Fibroblast of mammary gland (primary cell): ENCODE measurements at places on chromosomes 6 and 20.

GRCh38 chr20:54208548-54209176, 775 bp downstream of the PFDN4 start:
- peak; percentile 68 for DNase-seq

DNA sequence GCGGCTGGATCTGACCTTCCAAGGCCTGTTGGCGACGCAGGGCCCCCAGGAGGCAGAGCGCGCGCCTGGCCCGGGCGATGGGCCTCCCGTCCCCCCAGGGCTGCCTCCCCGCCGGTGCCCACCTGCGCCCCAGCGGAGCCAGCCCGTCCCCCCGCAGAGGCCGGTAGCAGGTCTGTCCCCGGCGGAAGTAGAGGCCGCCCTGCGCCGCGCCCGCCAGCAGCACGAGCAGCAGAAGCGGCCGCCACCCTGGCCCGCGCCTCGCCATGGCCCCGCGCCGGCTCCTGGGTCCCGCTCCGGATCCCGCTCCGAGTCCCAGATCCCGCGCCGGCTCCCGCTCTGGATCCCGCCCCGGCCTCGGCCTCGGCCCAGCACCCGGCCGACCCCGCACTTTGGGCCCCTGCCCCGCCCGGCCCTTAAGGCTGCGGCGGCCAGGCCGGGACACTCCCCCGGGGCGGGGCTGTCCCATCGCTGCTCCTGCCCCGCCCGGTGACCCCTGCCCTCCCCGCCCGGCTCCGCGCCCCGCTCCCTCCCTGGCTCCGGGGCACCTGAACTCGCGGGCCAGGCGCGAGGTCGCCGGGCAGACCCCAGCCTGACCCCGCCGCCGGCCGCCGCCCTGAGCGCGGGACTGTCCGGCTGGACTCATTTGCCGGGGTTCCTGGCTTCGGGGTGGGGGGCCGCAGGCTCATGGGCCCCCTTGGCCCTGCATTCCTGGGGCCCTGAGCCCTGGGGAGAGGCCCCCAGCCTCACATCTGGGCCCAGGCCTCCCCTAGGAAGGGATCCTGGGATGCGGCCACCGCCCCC, at the start of gene CTSZ:
TSS of gene CTSZ (minus strand) at position 391 of the 801 bp plus-strand sequence. CDS start at position 265, 126 bp downstream.
- DNase-seq: peak; percentile 14

DNA sequence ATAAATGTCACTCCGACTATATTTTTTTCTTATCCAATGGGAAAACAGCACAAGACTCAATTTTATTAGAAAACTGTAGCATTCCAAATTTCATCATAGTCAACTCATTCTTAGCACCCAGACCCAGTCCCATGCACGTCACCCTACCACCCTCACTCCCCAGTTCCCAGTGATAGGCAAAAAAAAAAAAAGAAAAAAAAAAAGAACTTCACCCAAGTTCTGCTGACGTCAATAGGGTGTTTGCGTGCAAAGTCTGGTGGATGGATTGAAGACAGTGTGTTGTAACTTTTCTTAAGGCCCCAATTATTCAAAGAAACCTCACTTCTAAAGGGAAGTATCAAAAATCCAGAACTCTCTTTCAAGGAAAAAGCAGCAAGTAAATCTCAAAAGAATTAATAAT, 213.9 kb upstream of the PRDM1 start:
- no peak for DNase-seq

GRCh38 chr20:53092772-53093300, 120.7 kb downstream of the TSHZ2 start:
- no peak for DNase-seq

DNA sequence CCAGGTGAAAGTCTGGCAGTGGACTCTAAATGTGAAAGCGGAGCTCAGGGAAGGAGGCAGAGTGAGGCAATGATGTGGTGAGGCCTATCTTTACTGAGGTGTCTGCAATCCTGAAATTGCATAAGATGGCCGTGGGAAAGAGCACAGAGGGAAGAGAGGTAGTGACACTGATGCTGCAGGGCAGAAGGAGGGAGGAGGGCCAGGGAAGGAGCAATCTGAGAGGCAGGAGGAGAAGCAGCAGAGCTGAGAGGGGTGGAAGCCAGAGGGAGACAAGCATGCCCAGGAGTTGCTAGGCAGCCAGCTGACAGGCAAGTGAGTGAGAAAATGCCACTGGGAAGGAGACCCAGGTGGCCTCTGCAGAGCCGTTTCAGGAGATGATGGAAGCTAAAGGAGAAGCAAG, 97.4 kb upstream of the CNR1 start:
- DNase-seq: peak; percentile 32

GRCh38 chr6:157143171-157143889, 180.0 kb downstream of the TMEM242 start:
- peak; percentile 96 for DNase-seq

- DNase-seq: no peak
Measured at GRCh38 chr20:19318610-19319009, 106.2 kb downstream of the SLC24A3 start.

GRCh38 chr20:33992145-33992922, 1.4 kb upstream of the RALY start:
- peak; percentile 41 for DNase-seq

- no peak for DNase-seq
Measured at GRCh38 chr6:82073484-82073883, 174.1 kb downstream of the IBTK start.

DNA sequence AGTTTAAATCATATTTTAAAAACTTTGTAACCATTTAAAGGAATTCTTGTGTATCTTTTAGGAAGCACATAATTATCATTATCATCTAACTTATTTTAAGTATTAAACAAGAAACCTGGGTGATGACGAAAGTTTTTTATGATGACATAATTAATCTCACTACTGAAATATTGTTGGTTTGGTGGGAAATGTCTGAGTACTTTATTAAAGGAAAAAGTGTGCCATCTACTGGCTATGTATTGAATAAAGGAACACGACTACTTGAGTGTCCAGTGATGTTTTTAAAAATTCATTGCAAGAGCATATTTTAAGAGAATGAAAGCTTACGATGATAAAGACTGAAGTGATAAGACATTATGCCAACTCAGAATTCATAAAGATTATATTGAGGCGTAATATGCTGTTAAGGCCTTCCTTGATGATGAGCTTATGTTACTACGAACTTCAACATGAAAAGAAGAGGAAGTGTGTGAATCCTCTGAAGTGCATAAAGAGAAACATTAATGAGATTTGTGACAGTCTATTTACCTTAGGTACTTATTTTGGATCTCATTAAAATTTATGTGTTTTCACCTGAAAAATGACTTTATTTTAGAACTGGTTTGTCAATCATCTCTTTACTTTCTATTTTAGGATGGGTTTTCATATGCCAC, 12.0 kb upstream of the TRMT11 start:
- peak; percentile 74 for DNase-seq

DNA sequence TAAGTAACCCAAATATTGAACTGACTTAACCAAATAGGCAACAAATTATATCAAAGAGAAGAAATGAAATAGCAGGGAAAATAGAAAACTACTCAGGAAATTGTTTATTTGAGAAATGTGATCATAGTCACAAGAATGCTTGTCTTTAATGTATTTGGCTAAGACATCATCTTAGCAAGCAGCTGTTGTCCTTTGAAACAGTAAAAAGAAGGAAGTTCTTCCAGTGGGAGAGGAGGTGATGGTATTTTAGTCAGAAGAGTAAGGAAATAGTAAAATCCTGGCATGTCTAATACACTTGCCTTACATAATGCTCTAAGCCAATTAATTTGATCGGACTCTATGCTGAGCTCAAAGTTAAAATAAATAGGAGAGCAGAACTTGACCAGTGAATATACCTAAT, 126.5 kb downstream of the EPM2A start:
- no peak for DNase-seq

DNA sequence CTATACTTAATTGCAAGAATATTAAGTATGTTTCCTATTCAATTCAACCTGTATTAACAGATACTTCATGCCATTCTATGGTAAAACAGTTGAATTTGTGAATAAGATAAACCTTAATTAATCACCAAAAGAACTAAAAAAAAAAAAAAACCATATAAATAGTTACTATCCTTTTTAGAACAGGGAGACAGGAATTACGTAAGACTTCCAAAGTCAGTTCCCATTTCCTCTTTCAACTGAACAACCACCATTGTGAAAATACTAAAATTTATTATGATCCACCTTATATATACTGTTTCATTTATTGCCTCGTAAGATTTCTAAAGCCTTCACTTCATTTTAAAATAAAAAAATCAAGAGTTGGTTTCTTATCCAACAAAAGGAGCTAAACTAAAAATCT, 9.4 kb downstream of the CCNC start:
- no peak for DNase-seq

GRCh38 chr6:157253699-157254098, 69.6 kb downstream of the TMEM242 start:
- DNase-seq: no peak

GRCh38 chr6:1475174-1475573, 85.8 kb downstream of the FOXF2 start:
- no peak for DNase-seq

DNA sequence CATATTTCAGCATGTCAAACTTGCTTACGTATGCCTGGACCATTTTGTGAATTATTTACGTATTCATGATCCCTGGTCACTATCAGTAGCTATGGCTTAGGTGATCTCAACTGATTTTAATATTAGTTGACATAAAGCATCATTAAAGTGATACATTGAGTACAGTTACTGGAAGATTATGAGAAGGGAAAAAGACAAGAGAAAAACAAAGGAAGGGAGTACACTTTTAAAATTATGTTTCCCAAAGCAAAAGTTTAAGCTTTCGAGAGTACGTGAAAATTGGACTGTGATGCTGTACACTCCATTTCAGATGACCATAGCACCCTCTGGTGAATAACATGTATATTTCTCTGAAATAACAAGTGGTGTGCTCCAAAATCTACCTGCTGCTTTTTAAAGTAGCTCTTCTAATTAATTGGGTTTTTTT, 215.0 kb upstream of the HSF2 start:
- peak; percentile 54 for DNase-seq

GRCh38 chr6:15484821-15485220, 178.0 kb downstream of the DTNBP1 start:
- no peak for DNase-seq
